Neural crest cell (in vitro differentiated cells): ENCODE measurements at places on chromosomes 11 and 22. TPM values are rescaled to one million over a fixed set of nuclear protein-coding genes. Genes with fewer than 3 reads are reported as not detected.

GRCh38 chr11:76767659-76768058 lies 15.5 kb upstream of the TSKU start:
- H3K27me3 ChIP-seq, result no peaks in the 10 kb centered on the region
- H3K36me3 ChIP-seq, result no peaks in the 10 kb centered on the region
- DNase-seq, result no peak
- no peak overlapping the region for H3K4me3 ChIP-seq

PGA5 gene
- total RNA-seq, result not detected in 2 replicates

DNA sequence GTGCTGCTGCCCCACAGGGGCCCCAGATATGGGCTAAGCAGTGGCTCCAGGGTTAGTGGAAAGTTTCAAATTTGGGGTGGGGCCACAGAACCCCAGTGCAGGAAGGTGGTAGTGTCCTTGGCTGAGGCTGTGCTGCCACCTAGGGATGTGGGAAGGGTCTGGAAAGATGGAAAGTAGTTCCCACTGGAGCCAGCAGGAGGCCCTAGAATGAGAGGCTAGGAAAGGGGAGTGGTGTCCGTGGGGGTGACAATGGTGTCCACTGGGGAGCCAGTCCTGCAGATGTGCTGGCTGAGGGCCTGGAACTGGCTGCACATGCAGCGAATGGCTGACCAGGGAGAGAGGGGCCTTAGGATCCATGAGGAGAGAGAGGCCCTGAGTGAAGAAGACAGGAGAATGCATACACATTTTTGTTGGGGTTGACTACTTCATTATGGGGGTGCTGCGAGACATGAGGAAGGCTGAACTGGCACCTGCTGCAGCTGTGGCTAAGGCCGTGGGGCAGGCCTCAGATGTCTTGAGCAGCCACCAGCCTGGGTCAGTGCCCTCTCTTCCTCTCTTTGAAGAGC lies 21.1 kb downstream of the RFPL3 start:
- H3K36me3 ChIP-seq, result no peaks in the 10 kb centered on the region
- DNase-seq, result peak; percentile 54
- no peak overlapping the region for H3K4me3 ChIP-seq
- H3K27ac ChIP-seq, result no peak overlapping the region
- no peaks in the 10 kb centered on the region for H3K27me3 ChIP-seq
- peaks cover 11% of the 10 kb centered on the region for H3K4me1 ChIP-seq

- no peaks in the 10 kb centered on the region for H3K27me3 ChIP-seq
- no peak overlapping the region for H3K4me3 ChIP-seq
These were observed 226.7 kb upstream of the PDGFD start for GRCh38 chr11:104390651-104391050.

ENTHD1 gene
- not detected in 2 replicates for total RNA-seq

GRCh38 chr11:95239871-95240649 lies 9.1 kb upstream of the SESN3 start:
- no peaks in the 10 kb centered on the region for H3K4me1 ChIP-seq
- H3K27ac ChIP-seq, result no peak overlapping the region

CD3E gene
- total RNA-seq, result not detected in 2 replicates

NXPE1 gene
- total RNA-seq, result not detected in 2 replicates

DNA sequence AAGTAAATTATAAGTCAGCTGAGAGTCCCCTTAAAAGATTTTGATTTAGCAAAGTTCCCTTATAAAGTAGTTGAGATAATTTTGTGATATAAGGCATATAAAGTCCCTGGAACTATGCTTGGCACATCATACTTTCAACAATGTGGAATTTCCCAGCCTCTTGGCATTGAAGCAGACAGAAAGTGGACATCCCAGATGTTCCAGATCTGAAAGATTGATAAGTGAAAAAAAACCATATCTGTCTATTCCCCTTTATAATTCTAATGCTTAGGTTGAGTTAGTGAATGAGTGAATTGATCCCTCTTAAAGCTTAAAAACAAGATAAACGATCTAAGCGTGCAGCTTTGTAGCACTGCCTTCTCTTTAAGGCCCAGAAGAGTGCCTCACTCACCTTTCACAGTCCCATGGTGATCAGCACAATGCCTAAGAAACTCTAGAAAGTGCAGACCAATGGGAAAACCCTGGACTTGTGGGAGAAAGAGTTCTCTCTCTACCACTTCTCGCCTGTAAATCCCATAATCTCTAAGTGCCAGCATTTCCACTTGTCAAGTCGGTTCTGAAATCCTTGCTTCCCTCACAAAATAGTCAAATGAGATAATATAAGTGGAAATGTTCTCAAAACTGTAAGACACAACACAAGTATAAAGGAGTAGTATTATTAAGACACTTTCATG lies 17.8 kb downstream of the FIBIN start:
- no peak for DNase-seq
- no peaks in the 10 kb centered on the region for H3K27me3 ChIP-seq
- H3K4me1 ChIP-seq, result peaks cover 37% of the 10 kb centered on the region
- peak overlapping the region; percentile 22 for H3K4me3 ChIP-seq

DNA sequence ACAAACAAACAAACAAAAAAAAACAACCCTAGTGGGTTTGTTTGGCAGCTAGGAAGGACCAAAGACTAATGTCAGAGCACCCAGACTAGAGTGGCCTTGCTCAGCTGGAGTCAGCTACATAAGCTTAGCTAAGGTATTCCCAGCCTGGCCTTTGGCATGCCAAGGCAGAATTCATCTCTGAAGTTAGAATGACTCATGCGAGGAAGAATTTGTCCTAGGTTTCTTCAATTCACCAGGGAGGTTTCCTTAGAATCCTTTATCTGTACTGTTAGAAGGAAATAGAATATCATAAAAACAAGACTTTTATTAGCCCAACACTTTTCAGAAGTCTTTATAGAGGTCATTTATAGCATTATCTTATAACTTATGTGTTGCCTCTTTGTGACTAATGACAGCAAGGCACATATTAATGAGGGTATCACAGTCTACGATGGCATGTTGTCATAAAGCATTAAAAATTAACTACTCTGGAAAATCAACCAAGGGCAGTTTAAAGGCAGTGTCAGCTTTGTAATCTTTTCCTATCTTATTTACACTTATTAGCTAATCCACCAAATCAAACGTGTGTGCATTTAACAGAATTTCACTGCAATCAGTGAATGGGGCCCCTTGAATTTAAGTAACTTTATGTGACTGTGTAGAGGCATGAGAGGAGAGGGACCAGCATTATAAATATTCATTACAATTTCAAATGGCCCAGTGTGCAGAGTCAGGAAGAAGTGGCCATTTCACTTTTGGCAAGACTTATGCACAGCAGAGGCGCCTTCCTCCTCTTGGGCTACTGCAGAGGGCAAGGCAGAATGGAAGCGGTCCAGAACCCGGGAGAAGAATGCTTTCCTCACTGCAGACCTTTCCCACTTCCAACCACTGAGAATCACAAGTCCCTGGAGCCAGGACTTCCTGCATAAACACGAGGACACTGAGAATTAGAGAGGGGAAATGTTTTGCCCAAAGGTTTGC lies 36.3 kb downstream of the SLC5A1 start:
- no peaks in the 10 kb centered on the region for H3K36me3 ChIP-seq
- H3K27me3 ChIP-seq, result peaks cover 13% of the 10 kb centered on the region
- H3K4me3 ChIP-seq, result no peak overlapping the region
- DNase-seq, result no peak
- no peak overlapping the region for H3K27ac ChIP-seq
- peaks cover 6% of the 10 kb centered on the region for H3K4me1 ChIP-seq

GRCh38 chr22:40400159-40400558 lies 29.8 kb downstream of the SGSM3 start:
- no peak overlapping the region for H3K4me3 ChIP-seq
- H3K27me3 ChIP-seq, result no peaks in the 10 kb centered on the region
- no peak overlapping the region for H3K27ac ChIP-seq
- peaks cover 7% of the 10 kb centered on the region for H3K36me3 ChIP-seq

APOBEC3H gene
- total RNA-seq, result not detected in 2 replicates

PHLDB1 gene
- total RNA-seq, result 108 and 120 TPM in 2 replicates

GRCh38 chr11:8867931-8868631 lies 42.9 kb upstream of the AKIP1 start:
- no peak for DNase-seq
- peaks cover 41% of the 10 kb centered on the region for H3K4me1 ChIP-seq
- H3K4me3 ChIP-seq, result peak overlapping the region; percentile 78
- no peaks in the 10 kb centered on the region for H3K27me3 ChIP-seq

DNA sequence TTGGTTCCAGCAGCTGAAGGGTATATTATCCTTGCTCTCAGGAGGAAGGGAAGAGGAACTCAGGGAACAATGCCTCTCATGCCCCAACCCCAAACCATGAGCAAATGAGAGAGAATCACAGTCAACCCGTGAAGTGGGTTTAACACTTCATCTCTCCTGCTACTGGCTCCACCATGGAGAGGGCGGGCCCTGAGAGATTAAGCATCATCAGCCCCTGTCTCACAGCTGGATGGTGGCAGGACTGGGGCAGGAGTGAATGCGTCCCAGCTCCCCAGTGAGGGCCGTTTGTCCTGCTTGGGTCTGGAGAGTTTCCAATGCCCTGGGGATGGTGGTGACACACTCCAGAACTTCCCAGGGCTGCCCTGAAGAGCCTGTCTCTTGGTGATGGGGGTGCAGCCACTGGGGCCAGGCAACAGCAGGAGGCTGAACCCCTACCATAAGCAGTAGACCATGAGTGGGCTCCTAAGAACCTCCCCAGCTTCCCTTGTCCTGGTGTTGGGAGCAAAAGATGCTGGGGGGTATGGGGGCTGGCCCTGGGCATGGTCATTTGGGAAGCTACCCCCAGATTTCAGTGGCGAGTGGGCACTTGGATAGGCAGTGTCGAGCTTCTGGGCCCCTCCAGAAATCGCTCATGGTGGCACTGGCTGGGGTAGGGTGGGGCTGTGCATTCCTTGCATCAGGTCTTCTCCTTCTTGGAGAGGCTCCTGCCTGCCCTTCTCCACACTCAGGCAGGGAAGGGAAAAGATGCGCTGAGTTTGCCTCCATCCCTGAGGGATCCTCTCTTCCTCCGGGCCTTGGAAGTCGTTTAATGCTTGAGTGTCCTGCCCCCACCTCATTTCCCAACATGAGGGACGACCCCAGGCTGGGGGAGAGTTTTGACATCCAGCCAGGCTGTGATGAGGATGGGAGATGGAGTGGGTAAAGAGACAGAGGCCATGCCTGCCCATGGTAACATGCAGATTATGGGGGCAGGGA lies 157.5 kb downstream of the ST3GAL4 start:
- H3K27ac ChIP-seq, result no peak overlapping the region
- no peak overlapping the region for H3K4me3 ChIP-seq
- no peak for DNase-seq
- H3K27me3 ChIP-seq, result peaks cover 12% of the 10 kb centered on the region

GRCh38 chr11:128520206-128520887 lies 67.0 kb downstream of the ETS1 start:
- DNase-seq, result no peak
- peak overlapping the region; percentile 93 for H3K4me3 ChIP-seq
- no peak overlapping the region for H3K27ac ChIP-seq

DNA sequence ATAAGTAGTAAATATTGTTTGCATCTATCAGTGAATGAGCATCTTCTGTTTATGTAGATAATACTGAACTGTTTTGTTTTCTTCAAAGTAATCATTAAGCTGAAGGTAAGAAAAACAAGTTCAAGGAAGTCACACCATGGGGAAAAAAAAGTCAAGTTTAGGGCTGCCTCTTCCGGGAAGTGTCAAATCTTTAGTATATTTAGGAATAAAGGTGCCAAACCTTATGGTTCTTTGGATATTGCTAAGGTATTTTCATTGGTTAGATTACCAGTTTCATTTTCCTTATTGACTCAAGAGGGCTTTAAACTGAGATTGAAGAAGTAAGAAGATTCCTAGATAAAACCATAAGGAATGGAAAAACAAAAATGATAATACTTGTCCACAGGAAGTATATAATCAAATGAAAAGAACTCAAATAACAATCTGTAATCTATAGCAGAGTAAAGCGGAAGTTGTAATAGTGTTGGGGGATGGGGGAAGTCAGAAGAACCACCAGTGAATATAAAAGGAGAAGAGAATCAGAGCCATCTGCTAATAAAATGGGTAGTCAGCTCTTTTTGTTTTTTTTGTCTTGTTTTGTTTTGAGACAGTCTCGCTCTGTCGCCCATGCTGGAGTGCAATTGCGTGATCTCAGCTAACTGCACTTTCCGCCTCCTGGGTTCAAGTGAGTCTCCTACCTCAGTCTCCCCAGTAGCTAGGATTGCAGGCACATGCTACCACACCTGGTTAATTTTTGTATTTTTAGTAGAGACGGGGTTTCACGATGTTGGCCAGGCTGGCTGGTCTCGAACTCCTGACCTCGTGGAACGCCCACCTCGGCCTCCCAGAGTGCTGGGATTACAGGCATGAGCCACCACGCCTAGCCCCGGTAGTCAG lies 2.3 kb downstream of the ATM start:
- H3K4me3 ChIP-seq, result peak overlapping the region; percentile 7
- DNase-seq, result no peak
- peaks cover 3% of the 10 kb centered on the region for H3K36me3 ChIP-seq

HOATZ gene
- not detected in 2 replicates for total RNA-seq

VSIG10L2 gene
- total RNA-seq, result not detected in 2 replicates

EXPH5 gene
- total RNA-seq, result 0.68 TPM in 2 replicates

- H3K4me1 ChIP-seq, result peaks cover 24% of the 10 kb centered on the region
- no peaks in the 10 kb centered on the region for H3K27me3 ChIP-seq
- DNase-seq, result no peak
- no peaks in the 10 kb centered on the region for H3K36me3 ChIP-seq
- H3K27ac ChIP-seq, result no peak overlapping the region
These were observed 1327.0 kb downstream of the BRD1 start for GRCh38 chr22:48500471-48501230.

POU2AF1 gene
- total RNA-seq, result not detected in 2 replicates

SLC22A12 gene
- total RNA-seq, result not detected in 2 replicates

MS4A8 gene
- not detected in 2 replicates for total RNA-seq

- H3K4me1 ChIP-seq, result peaks cover 15% of the 10 kb centered on the region
- H3K27me3 ChIP-seq, result no peaks in the 10 kb centered on the region
- H3K36me3 ChIP-seq, result no peaks in the 10 kb centered on the region
- DNase-seq, result no peak
- no peak overlapping the region for H3K4me3 ChIP-seq
These were observed 143.9 kb downstream of the CADM1 start for GRCh38 chr11:115360186-115360824.

DNA sequence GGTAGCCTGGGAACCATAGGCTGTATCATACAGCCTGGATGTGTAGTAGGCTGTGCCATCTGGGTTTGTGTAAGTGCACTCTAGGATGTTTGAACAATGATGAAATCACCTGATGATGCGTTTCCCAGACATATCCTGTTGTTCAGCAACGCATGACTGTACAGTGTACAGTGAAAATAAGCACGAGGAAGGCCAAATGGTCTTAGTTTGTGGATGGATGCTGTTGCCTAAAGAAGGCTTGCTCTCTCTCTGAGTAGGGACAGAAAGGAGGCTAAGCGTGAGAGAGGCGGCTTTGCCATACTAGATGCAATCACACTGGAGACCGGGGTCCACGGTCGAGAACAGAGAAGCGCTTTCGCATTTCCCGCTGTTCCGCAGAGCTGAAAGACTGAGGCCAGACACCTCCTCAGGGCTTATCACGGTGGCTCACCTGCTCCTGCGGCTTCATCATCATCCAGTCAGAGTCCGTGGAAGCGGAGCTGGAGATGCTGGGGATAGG lies 27.6 kb upstream of the APLP2 start:
- H3K27me3 ChIP-seq, result no peaks in the 10 kb centered on the region
- H3K36me3 ChIP-seq, result no peaks in the 10 kb centered on the region
- DNase-seq, result no peak
- H3K4me3 ChIP-seq, result no peak overlapping the region
- H3K4me1 ChIP-seq, result peaks cover 10% of the 10 kb centered on the region
